NCI-H1436 (cell line): ENCODE measurements at places on chromosomes 4 and X.

DNA sequence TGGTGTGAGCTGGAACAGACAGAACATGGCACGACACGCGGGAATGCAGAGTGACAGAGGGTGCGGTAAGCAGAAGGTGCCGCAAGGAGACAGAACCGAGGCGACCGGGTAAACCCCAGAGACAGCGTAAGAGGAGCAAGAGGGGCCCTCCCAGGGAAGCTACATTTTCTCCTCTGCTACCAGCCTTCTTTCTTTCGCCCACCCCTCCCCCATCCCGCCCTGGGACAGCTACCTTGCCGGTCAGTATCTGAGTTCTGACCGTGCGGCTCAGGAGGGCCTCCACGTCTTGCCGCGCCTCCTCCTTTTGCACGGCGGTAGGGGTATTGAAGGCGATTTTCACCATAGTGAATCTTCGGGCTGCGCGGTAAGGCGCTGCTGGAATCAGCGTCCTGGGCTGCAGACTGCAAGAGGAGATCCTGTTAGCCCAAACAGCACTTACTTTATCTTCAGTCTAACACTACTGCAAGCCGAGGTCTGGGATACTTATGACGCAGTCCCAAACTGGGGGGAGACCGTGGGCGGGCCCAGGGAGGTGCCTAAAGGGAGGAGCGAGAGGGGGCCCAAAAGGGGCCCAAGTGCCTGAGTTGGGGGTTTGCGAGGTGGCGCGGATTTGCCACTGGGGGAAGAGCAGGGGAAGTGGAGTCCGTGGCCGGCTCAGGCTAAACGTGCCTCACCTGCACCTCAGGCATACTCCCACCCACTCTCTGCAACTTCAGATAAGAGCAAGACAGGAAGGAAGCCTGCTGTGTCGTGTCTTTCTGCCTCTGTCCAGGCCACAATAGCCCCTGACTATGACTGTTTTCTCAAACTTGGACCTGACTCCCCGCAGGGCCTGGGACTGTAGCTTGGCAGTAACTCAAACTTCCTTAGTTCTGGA lies at the start of gene ITM2A:
TSS of gene ITM2A (minus strand) at position 462 of the 877 bp plus-strand sequence. CDS start at position 343, 119 bp downstream.
- DNase-seq = no peak

DNA sequence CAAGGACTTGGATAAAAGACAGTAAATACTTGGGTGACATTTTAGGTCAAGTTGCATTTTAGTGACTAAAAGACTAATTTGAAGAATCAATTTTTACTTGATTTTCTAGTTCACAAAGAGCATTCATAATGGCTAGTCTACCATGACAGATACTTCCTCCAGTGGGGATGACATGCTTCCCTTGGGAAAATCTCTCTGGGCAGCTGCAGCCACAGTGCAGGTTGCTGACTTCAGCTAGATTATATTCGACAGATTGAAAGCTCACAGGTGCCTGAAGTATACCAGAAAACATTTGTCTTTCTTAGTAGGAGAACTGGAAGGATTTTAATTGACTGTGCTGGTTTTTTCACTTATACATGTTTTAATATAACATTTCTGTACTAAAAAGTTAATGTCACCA lies 209.6 kb upstream of the MAGEB2 start:
- DNase-seq = no peak

DNA sequence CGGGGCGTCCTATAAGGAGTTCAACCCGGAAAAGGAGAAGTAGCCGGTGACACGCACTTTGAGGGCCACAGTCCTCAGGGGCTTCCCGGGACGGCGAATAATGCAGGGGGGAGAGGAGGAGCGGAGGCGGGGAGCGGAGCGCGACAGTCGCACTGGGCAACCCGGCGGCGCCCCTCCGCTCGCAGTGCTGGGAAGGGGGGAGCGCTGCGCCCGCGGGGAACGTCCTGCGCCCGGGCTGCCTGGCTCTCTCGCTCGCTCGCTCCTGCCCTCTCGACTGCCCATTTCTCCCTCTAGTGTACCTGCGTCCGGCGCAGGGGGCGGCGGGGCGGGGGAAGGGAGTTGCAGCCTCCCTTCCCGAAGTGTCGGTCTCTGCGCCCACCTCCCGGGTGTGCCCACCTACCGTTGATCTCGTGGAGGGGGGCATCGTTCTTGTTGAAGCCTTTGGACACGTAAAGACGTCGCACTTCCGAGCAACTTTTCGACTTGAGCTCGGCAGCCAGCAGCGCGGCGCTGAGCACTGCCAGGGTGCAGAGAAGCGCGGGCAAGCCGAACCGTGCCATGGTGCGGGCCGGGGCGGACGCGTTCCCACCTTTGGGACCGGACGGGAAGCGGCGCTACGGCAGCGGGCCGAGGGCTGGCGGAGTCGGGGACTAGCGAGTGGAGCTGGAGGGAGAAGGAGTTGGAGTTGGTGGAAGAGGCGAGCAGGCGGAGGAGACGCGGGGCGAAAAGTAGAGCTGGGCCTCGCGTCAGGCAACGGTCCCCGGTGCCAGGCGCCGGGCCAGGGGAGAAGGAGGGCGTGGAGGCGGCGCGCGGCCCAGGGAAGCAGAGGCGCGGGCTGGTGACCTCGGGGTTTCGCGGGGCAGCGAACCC lies 648 bp downstream of the GPC4 start:
- peak; percentile 0 for DNase-seq

- no peak for DNase-seq
These were observed 3.1 kb upstream of the SLC6A8 start for GRCh38 chrX:153684467-153685155.

DNA sequence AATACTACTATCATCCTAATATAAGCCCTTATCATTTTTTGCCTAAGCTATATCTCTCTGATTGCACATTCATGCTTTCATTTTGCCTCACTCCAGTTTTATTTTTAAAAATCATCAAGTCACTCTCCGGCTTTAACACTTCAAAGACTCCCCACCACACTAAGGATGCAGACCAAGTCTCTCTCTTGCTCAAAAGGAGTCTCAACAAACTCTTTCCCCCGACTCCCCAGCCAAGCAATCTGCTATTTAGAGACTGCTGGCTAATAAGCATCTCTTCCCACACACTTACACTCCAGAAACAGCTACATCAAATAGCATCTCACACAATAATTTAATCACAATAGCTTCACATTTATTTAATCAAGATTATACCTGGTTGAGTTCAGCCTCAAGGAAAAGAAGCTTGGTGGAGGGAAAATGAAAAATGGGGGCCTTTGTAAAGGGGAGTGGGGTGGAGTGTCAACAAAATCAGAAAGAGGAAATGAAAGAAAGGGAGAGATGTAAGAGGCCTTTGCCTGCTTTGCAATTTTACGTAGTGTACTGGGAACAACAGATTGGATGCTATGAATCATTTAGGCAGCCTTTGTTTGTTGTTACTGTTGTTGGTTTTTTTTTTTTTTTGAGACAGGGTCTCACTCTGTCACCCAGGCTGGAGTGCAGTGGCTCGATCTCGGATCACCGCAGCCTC lies 104.1 kb upstream of the MCF2 start:
- no peak for DNase-seq

DNA sequence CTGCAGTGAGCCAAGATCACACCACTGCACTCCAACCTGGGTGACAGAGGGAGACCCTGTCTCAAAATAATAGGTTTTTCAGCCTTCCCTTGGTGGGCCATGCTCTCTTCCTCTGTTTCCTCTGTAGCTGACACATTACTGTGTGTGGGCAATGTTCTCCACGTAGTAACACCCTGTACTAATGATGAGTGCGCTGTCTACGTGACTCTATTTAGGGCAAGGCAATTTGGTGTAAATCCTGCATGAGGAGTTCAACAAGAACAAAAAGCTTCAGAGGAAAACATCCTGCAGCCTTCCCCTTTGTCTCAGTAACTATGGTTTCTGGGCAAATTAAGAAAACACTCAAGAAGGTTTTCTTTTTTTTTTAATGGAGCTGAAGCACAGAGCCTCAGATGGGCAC lies 24.4 kb upstream of the JAKMIP1 start:
- DNase-seq = no peak

DNA sequence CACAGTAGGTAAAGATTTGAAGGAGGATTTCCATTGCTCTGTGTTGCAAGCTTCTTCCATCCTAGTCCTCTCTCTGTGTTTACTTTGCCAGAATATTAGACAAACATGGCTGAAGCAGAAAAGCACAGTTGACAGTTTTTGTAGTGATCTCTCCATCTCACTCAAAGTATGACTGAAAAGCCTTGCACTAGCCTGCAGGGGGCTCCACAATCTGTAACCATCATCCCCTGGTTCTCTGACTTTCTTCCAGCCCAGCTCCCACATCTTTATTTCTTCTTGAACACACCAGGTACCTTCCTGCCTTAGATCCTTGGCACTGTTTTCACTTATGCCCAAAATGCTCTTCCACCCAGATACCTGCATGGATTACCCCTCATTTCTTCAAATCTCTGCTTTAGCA lies 34.1 kb upstream of the HHIP start:
- DNase-seq = peak; percentile 9

DNA sequence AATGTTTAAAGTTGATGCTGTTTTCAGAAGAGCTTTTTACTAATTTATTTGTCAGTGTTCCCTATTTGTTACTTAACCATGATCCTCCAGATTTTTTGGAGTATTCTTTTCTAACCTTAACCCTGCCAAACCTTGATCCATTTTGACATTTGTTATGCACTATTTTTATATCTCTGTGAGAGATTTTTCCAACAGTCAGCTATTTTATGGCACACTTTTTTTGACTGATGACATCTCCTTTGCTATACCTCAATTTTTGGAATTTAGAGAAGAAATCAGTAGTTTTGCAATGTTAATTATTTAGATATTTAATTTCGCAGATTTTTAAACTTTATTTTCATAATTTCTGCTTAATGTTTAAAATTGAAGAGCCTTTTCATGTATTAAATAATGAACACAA lies 66.0 kb downstream of the CPEB2 start:
- no peak for DNase-seq

- no peak for DNase-seq
These were observed 31.0 kb downstream of the SLC9B1 start for GRCh38 chr4:102988429-102989020.

DNA sequence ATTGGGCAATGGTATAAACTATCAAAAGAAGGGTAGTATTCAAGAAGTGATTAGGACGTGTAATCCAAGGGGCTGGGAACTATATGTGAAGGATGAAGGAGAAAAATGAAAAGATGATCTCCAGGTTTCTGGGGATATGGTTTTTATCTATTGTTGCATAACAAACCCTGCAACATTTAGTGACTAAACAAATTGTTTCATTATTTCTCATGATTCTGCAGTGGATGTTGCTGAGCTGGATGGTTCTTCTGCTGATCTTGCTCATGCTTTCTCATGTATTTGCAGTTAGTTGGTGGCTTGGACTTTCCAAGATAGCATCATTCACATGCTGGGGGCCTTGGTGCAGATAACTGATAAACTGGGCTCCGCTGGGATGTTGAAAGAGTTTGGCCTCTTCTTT lies 29.1 kb downstream of the PHOX2B start:
- no peak for DNase-seq

DNA sequence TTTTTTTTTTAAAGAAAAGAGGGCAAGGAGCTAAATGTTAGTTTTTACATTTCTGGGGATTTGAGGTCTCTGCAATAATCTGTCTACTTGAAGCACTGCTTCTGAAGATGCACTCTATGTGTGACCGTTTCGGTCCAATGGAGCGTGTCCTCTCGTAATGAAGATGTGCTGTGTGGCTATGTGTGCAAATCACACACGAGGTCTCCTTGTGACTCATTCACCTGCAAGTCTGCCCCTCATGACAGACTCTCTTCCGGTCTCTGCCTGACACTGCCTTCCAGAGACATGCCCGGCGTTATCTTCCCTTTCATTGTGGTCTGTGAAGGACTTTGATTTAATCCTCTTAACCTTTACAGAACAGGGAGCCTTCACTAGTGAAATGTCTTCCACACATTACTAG lies 84.3 kb downstream of the TRAM1L1 start:
- DNase-seq = no peak

DNA sequence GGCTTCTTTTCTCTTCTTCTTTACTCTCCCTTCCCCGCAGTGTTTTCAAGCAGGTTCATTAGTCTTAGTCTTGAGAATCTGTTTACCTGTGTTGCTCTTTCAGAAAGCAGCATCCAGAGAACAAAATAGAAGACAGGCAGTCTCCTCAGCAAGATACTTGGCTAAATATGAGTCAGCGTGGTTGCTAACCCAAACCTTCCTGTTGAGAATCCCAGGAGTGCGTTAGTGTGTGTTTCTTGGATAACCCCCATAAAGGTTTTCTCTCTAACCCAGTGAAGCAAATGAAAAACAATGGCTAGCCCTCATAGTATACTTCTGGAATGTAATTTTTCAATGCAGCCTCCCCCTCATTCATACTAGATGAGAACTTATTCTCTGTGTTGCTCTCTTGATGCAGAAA lies 41.1 kb downstream of the BMPR1B start:
- no peak for DNase-seq

GRCh38 chrX:77442728-77443127 lies 4.5 kb upstream of the FGF16 start:
- DNase-seq = no peak

GRCh38 chr4:54746218-54746617 lies 88.5 kb downstream of the KIT start:
- no peak for DNase-seq

- DNase-seq = no peak
These were observed 213.5 kb downstream of the CBR4 start for GRCh38 chr4:168796362-168797106.

DNA sequence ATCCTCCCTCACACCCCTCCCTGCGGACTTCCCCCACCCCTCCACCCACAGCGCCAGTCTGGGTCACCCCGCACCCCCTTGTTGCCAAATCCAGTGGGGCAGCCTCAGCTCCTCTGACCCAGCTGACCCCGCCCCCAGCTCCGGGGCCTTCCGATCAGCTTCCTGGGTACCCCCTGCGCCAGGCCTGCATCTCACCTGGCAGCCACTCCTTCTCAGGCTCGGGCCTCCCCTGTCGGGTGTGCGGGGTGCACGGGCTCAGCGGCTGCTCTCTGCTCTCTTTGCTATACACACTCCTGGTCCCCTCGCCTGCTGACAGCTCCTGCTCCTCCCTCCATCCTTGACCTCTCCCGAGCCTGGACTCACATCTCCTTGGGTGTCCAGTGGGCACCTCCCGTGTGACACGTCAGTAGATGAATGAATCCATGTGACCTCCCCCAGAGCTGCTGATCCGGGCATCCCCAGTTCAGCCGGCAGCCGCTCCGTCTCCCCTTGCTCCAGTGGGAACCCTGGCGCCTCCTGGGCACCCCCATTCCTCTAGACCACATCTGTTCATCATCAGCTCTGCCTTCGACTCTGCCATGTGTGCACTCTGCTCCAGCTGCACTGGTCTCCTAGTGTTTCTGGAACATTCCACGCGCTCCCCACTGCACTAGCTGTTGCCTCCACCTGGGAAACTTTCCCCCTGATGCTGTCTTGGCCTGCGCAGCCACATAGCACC lies 9.9 kb downstream of the CFAP99 start:
- no peak for DNase-seq
